Stimulated activated CD4-positive, alpha-beta T cell treated with anti-CD3 and anti-CD28 coated beads, Interleukin-15, amount 100 ng/mL, for 1 hour (primary cell): ENCODE measurements at places on chromosomes 1 and 21.

DNA sequence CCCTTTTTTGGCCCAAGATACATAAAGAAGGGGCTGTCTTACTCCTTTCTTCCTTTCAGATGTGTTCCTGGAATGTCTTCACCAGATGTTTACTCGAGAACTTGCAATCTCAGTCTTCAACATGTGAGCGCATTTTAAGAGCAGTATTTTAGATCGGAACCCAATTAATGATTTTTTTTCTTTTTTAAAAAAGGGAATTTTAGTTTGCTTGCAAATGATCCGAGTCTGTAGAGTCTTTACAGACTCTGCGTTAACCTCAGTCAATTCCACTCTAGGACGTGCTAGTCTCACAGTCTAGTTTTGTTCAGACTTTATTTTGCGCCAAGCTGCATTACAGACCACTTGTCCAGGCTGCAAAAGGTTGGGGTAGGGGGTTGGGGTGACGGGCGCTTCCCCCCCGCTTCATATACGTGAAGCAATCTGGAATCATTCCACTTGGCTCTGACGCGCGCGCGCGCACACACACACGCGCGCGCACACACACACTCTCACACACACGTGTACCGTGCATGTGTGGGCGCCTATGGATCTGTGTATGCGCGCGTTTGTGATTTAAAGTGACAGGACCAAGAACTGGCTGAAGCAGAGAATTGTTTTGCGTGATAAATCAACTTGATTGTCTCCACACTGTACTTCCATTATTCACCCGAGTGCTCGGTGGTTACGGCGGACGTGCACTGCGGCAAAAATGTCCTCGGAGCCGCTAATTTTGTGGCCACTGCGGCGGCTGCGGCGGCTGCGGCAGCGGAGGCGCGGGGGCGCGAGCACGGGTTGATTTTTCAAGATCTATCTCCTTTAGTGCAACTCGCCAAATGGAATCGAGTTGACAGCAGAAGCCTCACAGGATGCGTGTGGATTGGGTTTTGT is 25.6 kb upstream of the NFIA start:
- DNase-seq = no peak

DNA sequence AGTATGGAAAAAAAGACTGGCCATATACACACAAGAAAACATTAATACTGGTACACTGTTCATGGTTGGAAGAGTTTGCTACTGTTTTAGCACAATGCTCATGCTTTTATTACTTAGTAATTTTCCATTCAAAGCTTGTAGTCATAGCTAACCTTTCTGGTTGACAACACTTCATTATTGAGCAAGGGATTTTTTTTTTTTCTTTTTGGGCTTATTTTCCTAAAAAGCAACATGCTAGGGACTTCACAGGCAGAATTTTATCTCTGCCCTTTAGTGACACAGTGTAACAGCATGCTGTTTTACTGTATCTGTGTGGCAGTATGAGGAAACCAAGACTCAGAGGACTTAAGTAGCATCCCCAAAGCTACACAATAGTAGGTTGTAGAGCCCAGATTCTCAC is 58.5 kb downstream of the FGGY start:
- DNase-seq = no peak

- DNase-seq = no peak
Measured at GRCh38 chr1:171809834-171810233, 28.4 kb downstream of the METTL13 start.

DNA sequence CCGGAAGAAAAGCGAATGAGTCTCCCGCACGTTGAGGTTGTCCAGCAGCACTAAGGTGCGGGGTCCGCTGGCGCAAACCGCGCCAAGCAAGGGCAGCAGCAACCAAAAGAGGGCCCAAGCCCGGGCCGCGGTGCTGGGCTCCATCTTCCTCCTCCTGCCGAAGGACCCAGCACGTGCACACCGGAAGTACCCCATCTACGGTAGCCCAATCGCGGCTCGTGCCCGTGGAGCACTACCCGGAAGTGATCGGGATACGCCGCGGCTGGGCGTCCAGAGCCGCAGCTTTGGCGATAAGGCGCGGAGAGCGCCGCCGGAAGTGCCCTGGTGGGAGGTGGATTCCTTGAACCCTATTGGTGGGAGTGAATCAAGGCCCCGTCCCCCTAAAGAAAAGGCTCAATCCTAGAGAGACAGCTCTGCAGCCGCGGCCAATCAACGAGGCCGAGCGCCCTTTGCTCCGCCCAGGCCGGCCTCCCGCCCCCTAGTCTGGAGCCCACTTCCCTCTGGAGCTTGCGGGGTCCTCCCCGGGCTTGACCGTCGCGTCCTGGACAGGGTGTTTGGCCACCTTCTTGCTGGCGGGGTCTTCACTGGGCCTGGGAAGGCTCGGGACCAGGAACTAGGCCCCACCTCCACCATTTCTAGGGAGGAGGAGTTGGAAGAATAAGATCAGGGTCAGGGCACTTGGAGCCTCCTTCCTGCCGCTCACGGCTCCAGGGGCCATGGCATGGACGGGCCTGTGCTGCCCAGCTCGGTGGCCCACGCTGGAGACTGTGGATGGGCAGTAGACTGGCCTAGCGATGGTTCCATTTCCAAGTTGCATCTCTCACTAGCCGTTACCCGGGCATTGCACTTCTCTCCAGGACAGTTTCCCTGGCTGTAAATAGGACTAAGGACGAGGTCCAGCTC is at the start of gene DDOST:
TSS of gene DDOST (minus strand) at position 163 of the 903 bp plus-strand sequence. CDS start at position 144, 19 bp downstream.
- peak; percentile 88 for DNase-seq
